Esophagus squamous epithelium (tissue), 5 donors: ENCODE measurements at places on chromosomes 7 and 10.

DNA sequence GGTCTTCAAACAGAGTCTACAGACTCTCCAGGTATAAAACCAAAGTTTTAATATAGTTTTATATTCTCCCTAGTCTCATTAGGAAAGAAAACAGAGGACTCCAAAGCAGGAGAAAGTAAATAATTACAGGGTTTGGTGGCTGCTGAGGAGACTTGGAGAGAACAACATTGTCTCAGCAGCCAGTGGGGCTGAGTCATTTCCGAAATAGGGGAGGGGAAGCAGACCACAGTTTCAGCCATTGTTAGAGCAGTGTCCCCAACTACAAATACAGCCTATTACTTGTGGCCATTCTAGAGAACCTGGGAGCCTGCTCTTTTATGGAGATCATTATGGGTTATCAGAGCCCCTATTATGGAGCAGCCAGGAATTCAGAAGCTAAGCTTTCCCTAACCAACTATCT, 44.2 kb upstream of the A1CF start:
- DNase-seq = no peak

DNA sequence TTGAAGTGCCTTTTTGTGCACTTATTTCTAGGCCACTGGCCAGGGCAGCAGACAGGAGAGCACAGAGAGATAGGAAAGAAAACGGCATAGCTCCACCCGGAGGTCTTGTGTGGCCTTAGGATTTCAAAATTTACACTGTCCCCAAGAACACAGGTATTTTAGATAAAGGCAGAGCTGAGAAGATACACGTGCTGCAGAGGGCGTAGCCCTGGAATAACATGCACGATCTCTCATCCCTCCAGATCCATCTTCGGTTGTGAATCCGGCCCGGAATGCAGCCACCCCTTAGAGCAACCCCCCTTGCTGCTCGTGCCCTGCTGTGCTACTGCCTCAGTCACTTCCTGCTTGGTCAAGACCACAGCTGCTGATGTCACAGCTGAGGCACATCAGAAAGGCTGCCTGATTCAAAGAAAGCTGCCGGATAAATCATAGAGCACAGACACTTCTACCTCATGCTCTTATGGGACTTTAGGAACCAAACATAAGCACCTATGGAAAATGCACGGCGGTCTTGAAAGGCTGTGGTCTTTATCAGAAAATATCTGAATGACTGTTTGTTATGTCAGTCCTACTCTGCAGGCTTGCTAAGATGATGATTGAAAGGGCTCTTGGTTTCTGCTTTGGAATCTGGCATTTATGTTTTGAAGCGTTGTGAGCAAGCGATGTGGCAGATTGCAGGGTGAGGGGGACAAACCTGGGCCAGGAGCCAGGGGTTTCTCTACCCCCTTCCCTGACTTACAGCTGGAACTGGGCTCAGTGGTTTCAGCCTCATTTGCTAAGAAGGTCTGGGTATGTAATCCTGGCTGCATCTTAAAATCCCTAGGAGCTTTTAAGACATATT, 152.0 kb downstream of the SVIL start:
- no peak for DNase-seq

GRCh38 chr10:117298219-117298618, 57.3 kb downstream of the SLC18A2 start:
- no peak for DNase-seq

- DNase-seq = no peak
Observed at GRCh38 chr10:31278279-31278941, 40.6 kb upstream of the ZEB1 start.

- DNase-seq = no peak
Observed at GRCh38 chr10:60338786-60339185, 50.9 kb downstream of the ANK3 start.

DNA sequence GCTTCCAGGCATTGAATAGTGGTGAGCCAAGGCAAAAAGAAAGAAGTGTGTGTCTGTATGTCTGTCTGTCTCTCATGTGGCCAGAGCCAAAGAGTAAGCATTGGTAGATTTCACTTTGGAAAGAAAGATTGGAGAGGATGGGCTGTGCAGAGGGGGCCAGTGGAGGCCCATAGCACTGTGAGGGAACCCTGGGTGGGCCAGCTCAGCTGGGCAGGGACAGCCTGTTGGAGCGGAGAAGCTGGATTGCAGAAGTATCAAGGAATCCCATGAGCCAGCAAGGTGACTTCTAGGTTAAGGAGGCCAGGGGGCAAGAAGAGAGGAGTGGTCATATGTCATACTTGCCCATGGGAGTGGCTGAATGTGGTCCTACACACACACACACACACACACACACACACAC, 1.5 kb upstream of the GRID1 start:
- DNase-seq = no peak

- DNase-seq = no peak
Observed at GRCh38 chr7:93046641-93047040, 71.1 kb downstream of the SAMD9 start.

DNA sequence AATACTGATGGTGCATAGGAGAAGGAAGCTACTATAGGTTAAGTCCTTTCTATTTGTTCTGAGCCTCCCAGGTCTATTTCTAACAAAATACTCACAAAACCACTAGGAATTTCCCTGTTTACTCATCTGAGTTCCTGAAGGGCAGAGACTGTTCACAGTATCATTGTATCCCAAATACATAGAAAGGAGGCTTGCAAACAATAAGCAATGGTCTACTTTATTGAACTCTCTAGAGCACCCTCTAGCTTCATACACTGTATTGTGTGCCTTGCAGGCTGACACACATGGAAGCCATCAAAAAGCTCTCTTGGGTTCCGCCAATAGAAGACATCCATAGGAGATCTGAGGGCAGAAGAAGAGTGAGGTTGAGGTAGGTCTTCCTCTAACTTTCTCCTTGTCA, 826.1 kb downstream of the GRM8 start:
- no peak for DNase-seq

DNA sequence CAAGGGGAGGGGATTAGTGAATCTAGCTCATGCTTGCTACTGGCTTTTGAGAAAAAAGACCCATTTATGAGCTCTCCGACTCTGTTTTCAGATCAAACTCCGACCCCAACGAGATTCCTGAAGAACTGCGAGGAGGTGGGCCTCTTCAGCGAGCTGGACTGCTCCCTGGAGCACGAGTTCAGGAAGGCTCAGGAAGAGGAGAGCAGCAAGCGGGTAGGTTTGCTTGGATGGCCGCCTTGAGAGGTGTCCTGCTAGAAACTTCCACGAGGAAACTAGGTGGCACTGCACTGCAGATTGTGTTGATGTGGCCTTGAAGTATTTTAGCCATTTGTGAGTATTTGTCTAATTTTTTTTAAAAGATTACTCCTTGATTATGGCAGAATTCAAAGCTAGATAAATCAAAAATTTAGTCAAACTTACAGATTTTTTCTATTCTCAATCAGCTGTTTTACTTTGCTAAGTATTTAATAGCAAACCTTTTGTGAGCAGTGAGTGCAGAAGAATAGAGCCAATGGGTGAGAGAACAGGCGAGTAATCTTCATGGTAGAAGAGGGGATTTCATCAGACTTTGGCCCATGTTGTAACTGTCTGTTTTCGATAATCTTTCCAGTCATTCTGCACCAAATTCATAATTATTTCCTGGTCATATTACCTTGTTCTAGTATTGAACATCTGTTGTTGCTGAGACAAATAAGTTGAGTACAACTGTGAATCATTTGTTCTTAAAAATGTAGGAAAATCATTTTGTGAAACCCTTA, 95.4 kb downstream of the CREB5 start:
- no peak for DNase-seq

DNA sequence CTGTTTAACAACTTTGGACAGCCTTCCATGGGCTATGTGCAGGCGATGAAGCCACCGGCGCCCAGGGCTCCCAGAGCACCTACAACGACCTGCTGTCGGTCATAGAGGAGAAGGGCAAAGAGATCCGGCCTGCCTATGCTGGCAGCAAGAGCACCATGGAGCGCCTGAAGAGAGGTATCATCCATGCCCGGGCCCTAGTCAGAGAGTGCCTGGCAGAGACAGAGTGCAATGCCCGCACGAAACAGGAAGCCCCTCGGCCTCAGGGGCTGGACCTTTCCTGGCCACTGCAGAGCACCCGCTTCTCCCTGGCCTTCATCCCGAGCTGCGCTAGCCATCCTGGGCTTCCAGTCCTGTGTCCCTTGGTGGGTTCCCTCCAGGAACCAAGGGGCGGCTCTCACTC, 497.0 kb upstream of the PHF14 start:
- no peak for DNase-seq

DNA sequence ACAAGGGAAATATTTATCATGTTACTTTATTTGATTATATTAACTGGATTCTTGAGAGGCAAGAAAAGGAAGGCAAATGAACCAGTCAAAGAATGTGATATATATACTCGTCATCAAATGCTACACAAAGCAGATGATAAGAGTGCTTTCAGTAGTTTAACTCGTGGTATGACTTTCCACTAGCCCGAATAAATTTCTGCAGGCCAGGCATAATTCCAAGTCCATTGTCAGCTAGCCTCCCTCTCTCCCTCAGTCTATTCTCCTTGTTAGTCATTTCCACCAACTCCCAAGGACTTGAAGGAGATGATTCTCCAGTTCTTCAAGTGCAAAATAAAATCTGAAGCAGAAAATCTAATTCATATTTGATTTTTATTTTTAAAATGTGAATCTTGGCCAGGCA, 190.5 kb downstream of the GLI3 start:
- DNase-seq = no peak

- no peak for DNase-seq
Observed at GRCh38 chr10:22754296-22754695, 39.9 kb upstream of the PIP4K2A start.

- no peak for DNase-seq
Observed at GRCh38 chr10:26567351-26567721, 129.2 kb downstream of the APBB1IP start.

- no peak for DNase-seq
Observed at GRCh38 chr10:96830511-96831199, 1.4 kb upstream of the LCOR start.

DNA sequence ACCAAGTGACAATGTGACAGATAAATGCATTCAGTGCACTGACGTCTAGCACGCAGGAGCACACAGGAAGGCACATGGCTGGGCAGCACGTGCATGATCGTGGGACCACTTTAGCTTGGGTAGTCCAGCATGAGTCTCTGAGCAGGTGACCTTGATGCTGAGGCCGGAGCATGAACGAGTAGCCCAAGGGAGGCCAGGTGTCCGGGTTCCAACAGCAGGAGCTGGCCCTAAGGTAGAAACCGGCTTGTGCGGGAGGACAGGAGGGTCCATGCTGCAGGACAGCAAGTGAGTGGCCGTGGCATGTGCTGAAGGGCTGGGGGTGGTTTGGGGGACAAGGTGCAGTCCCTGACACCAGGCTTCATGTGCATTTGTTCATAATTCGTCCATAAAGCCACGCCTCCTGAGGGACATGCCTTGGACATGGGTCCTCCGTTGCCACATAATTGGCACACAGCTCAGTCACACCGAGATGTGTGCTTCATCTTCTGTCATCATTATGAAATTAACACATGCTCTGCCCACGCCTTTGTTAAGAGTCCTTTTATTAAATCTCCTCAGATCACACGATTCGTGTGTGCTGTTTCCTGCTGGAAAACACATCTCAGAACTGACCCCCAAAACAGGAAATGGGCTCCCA, 3.1 kb upstream of the STK32C start:
- no peak for DNase-seq

- DNase-seq = no peak
Observed at GRCh38 chr7:134943785-134944400, 42.4 kb upstream of the AGBL3 start.

GRCh38 chr10:118666350-118666749, 70.9 kb upstream of the PRLHR start:
- no peak for DNase-seq

- no peak for DNase-seq
Observed at GRCh38 chr10:133012573-133013359, 70.4 kb upstream of the CFAP46 start.

DNA sequence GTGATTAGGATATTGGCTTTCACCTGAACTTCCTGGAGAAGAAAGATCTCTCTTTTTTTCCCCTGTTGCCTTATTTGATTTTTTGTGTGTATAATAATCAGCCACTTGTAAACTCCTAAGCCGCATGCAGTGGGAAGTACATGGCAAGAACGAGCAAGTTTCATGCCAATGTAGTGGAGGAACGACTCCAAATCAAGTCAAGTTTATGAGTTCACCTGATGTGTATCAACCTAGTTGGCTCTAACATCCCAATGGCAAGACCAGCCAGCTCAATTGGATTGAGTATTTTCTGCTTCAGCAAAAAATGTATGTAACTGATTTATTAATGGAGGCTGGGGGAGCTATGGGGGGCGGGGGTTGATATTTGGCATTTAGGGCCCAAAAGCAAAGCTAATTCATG, 65.5 kb upstream of the LYZL1 start:
- no peak for DNase-seq

DNA sequence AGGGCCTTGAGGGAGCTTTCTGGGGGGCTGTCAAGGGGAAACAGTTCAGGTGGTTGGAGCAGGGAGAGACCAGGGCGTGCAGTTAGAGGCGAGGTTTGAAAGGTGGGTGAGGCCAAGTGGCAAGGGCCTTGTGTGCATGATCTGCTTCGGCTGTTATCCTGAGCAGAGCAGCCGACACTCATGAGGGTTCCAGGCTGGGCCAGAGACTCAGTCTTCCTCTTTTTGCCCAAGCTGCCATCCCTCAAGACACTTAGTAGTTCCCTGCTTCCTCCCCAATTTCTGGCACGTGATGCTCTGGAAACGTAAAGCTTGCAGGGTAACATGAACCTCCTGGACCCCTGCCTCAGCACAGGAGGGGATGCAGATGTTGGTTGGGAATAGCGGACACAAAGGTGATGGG, 44.1 kb downstream of the KLRG2 start:
- no peak for DNase-seq

- DNase-seq = no peak
Observed at GRCh38 chr10:48285710-48286109, 11.2 kb upstream of the FRMPD2 start.

GRCh38 chr10:33365871-33366411, 31.5 kb upstream of the NRP1 start:
- DNase-seq = no peak

DNA sequence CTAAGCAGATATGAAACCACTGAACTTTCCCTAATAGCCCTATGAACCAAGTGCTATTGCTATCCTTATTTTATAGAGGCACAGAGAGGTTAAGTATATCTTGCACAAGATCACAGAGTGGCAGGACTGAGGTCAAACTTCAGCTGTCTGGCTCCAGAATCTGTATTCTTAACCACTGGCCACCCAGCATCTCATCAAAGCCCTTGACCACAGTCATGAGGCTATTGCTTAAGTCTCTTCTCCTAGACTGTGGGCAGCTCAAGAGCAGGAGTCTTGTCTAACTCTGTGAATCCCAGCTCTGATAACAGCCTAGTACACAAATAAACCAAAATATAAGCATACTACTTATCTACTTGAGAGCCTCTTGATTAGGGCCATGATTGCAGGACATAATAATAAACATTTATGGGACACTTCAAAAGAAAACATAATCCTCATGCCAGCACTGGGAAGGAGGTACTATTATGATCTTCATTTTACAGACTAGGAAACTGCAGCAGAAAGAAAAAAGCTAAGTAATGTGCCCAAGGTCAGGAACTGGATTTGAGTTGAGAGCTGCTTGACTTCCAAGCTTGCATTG, 22.4 kb upstream of the SMC3 start:
- DNase-seq = no peak

- peak; percentile 39 for DNase-seq
Observed at GRCh38 chr7:148527717-148528168, 62.8 kb upstream of the C7orf33 start.
